ENCODE measurements at places on chromosomes 7 and 10. TPM values are rescaled to one million over a fixed set of nuclear protein-coding genes. Genes with fewer than 3 reads are reported as not detected.

Gene CDK14
- total RNA-seq = 123 TPM

Gene VPS37D
- 21.5 TPM for total RNA-seq

Gene MAP3K8
- total RNA-seq = 8.0 TPM

Gene SPRN
- 6.1 TPM for total RNA-seq

Gene FANK1
- total RNA-seq = 2.5 TPM

Gene NEURL1
- total RNA-seq = 25.1 TPM

Gene GRM3
- 179 TPM for total RNA-seq

Gene GIMAP4
- total RNA-seq = 11.4 TPM

Measured in occipital lobe (tissue), 3 donors.